Fibroblast of the aortic adventitia (primary cell): ENCODE measurements at places on chromosomes 16 and 17. TPM values are rescaled to one million over a fixed set of nuclear protein-coding genes. Genes with fewer than 3 reads are reported as not detected.

The GNAO1 gene
- total RNA-seq: 0.09 TPM in 1 of 2 replicates, not detected in the other

DNA sequence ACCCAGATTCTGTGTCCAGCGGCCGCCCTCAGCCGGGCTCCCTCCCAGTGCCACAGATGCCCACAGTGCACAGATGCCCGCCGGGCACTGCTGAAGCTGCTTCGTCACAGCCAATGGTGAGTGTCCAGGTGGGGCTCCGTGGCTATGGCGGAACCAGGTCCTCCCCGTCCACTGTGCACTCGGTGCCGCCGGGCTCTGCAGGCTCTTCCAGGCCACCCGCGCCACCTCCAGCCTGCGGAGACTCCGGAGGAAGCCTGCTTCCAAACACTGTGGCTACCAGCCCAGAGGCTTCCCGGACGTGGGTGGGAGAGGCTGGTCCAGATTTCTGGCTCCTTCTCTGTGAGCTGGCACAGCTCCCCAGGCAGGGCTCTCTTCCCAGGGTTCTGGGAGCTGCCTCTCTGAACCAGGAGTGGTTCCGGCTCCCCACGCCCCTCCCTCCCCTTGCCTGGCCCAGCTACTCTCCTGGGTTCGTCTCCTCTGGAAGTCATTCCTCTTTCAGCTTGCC, 2.8 kb upstream of the PYCR1 start:
- DNase-seq: peak; percentile 87

- no peak for DNase-seq
Observed at GRCh38 chr17:50778471-50778870, 11.2 kb upstream of the ANKRD40CL start.

DNA sequence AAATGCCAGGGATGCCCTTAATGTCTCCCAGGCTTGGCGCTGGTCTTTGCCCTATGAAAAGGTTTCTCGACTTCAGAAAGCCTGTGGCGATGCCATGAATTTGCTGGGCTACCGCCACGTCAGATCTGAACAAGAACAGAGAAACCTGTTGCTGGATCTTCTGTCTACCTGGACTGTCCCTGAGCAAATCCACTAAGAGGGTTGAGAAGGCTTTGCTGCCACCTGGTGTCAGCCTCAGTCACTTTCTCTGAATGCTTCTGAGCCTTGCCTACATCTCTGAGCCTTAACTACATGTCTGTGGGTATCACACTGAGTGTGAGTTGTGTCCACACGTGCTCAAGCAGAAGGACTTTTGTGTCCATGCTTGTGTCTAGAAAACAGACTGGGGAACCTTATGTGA, 11.4 kb downstream of the CHST4 start:
- DNase-seq: peak; percentile 37

DNA sequence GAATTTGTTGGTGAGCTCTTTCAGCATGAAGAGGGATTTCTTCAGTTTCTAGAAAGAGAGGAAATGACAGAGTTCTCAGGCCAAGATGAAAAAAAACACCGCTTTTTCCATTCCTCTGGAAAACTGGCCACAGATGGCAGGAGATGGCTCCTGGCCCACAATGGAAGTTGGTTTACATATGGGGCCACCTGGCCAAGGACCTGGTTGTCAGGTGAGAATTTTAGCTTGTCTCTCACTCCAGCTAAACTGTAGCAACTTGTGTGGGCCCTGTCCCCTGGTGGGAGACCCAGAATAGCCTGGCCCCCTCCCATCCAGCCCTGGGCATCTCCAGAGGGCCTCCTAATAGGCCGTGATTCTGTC, 33.6 kb downstream of the LGALS9 start:
- DNase-seq: no peak

- DNase-seq: peak; percentile 65
Observed at GRCh38 chr16:10575506-10576130, 4.8 kb downstream of the EMP2 start.
